ENCODE measurements at places on chromosomes 6 and 20.

DNA sequence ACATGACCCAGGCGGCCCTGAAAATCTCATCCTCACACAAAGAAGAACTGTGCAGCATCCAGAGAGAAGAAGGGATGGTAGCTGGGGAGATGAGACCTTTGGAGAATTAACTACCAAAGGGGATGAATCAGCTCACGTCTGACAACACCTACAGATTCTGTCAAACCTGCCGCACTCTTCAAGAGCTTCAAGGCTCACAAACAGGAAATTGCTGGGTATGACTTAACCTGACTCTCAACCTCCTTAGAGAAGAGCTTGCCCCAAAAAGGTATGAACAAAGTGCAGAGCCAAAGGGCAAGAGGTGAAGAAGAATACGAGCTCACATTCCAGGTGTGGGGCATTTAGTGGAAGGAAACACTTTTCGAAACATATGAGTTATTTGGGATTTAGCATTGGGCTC is 139.8 kb downstream of the BACH2 start:
- DNase-seq: peak; percentile 51

GRCh38 chr6:32761072-32761471 is 2.3 kb downstream of the HLA-DQB2 start:
- DNase-seq: no peak

DNA sequence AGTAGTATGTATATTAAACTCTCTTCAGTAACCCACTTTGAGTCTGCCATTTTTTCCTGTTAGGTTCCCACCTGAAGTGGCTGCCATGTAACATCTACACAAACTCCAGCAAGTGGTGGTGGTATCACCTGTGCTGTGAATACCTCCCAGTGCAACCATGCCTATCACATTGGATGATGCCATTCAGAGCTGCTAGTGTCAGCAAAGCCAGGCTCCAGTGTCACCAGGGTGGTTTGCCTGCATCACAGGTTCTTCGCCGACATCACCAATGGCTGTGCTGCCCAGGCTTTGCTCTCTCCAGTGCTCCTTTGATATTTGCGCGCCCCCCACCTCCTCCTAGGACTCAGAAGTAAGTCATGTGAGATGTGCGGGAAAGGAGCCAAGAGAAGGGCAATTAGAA is 162.6 kb upstream of the FOXA2 start:
- no peak for DNase-seq

DNA sequence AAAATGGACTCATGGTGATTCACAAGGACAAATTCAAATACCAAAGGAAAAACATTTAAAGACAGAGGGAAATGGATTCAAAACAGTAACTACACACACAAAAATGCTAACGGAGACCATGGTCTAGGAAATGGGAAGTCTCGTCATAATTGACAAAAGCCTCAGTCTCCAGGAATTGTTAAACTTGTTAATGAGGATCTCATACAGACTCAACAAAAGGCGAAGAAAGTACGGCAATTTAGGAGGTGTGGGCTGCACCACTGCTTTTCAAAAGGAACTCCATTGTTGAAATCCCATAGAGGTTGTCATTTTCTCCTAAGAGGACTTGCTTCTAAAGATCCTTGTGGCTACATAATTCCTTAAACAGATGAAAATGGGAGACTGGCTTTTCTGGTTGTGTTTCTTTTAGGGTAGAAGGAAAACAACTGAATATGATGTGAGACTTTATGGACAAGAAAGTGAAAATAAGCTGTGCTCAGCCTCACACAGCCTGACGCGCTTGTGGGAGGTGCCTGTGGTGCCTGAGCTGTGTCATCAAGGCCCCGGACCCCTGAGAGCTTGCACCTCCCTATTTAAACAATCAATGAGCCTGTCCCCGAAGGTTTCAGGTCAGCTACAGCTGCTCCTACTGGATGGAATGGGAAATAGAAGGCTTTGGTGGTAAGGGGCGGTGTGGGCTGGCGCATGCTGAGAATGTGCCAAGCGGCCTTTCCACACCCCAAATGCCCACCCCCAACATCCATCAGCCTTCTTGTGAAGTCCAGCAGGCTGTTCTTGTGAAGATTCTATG is 2.5 kb upstream of the CLDN20 start:
- no peak for DNase-seq

- DNase-seq: no peak
These were observed 10.6 kb upstream of the BAK1 start for GRCh38 chr6:33590531-33591198.

DNA sequence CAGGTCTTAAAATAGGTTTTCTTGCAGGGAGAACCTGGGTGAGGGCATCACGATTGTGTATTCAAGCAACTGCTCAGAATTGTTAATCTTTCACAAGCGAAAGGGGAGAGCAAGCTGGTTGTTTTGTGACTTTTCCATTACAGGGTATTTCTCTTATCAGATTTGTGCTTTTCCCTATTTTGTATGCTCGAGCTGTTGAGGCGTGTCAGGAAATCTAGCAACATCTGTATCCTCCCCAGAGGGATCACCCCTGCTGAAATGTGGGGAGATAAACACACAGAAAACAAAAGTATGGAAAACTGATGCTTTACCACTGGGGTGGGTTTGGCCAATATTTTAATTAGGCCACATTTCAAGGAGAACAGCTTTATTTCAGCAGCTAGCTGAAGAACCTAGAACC is 187.0 kb downstream of the DTNBP1 start:
- DNase-seq: no peak

- DNase-seq: no peak
These were observed 11.0 kb downstream of the PTCHD4 start for GRCh38 chr6:48099713-48100587.

GRCh38 chr6:85419046-85419759 is 30.7 kb upstream of the NT5E start:
- no peak for DNase-seq

GRCh38 chr6:165920896-165921671 is 246.6 kb downstream of the TBXT start:
- no peak for DNase-seq

DNA sequence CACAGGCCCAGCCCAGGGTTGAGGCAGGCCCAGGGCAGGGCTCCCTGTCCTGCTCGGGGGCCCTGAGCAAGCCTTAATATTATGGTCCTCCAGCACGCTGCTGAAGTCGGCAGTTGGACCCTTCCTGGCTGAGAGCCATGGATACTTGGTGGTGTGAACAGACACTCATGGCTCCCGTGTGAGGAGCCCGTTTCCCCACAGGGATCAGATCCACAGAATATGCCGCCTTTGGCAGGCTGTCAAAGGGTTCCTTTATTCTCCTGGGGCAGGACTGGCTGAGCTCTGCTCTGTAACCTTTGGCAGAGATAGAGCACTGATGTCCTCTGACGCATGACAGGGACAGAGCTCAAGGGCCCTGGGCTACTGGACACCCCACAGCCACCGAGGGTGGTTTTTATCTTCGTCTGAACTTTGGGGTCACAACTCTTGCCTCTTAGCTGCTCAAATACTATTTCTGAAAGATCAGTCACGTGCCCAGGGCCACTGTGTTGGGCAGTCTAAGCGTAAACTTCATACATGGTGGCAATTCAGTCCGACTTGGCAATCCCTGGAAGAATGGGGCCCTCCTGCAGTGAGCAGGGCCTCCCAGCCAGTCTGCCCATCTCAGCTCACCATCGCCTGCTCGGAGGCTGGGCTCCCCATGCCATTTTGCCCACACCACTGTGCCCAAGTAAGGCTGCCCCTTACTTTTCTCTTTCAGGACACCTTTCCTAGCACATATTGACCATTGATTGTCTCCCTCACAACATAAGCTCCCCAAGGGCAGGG is 49.1 kb downstream of the TTI1 start:
- DNase-seq: no peak

DNA sequence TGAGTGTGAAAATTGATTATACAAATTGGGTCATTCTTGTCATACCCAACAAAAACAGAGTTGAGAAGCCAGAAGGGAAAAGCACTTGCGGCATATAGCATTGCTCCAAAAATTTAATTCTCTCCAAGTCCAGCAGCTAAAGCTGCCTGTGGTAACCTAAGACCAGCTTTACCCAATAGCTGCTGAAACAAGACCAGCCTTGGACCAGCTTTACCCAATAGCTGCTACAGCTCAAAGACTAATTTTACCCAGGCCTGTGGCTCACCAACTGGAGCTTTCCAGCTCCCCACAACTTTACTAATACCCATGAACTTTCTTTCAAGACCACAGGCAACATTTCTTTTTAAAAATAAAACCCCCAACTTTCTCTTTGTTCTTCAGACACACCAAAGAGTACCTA is 32.8 kb upstream of the ZNF133 start:
- DNase-seq: no peak

DNA sequence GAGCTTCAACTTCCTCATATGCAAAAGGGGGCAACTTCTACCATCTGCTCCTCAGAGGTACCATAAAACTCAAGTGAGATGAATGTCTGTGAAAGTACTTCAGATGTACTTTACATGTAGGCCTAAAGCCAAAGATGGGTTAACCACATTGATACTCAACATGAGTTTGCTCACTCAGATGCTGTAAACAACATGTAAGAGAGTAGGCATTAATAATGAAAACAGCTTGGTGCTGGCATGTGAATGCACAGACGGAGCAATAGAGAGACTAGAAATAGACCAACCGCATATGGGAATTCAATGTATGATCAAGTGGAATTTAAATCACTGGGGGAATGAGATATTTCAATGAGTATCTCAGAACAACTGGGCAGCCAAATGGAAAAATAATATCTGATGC is 143.8 kb upstream of the CDYL start:
- no peak for DNase-seq

DNA sequence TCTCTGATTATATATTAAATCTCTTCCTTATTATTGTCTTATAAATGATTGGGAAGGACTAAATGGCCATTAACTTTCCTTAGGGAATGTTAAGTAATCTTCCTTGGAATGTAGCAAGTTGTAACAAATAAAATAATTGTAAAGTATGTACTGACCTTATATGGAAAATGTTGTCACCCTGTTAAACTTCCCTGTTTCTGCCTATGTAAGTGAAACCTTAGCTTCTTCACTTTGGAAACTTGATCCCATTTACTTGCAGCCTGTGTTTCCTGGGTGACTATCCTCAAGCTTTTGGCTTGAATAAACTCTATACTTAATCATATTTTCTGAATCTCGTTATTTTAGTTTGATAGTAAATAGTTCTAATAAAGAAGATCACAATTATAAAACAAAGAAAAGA is 519.5 kb upstream of the PTCHD4 start:
- DNase-seq: no peak

GRCh38 chr6:41404182-41404845 is 68.9 kb downstream of the NCR2 start:
- DNase-seq: no peak

GRCh38 chr20:22473293-22473692 is 111.1 kb downstream of the FOXA2 start:
- DNase-seq: no peak

DNA sequence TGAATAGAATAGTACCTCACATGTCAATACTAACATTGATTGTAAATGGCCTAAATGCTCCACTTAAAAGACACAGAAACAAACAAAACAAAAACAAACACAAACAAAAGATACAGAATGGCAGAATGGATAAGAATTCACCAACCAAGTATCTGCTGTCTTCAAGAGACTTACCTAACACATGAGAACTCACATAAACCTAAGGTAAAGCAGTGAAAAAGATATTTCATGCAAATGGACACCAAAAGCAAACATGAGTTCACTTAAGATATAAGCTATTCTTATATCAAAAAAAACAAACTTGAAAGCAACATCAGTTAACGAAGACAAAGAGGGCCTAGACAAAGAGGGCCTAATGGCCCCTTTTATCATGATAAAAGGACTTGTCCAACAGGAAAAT is 47.3 kb upstream of the ZNF133 start:
- no peak for DNase-seq

DNA sequence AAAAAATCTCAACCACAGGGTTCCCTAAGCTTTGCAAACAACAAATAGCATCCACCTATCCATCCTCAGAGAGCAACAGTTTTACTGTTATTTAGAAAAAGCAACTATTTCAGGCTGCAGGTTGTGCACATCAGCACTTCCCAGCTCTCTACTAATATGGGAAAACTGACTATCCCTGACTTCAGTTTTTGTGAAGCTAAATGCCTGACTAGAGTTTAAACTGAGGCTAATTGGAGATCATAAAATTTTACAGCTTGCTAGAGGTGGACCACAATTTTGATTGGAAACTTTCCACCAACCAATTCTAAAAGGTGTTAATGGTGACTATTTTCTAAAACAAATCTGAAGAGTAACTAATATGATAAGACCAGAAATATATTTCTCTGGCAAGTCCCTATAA is 36.9 kb downstream of the HLA-DMB start:
- no peak for DNase-seq

DNA sequence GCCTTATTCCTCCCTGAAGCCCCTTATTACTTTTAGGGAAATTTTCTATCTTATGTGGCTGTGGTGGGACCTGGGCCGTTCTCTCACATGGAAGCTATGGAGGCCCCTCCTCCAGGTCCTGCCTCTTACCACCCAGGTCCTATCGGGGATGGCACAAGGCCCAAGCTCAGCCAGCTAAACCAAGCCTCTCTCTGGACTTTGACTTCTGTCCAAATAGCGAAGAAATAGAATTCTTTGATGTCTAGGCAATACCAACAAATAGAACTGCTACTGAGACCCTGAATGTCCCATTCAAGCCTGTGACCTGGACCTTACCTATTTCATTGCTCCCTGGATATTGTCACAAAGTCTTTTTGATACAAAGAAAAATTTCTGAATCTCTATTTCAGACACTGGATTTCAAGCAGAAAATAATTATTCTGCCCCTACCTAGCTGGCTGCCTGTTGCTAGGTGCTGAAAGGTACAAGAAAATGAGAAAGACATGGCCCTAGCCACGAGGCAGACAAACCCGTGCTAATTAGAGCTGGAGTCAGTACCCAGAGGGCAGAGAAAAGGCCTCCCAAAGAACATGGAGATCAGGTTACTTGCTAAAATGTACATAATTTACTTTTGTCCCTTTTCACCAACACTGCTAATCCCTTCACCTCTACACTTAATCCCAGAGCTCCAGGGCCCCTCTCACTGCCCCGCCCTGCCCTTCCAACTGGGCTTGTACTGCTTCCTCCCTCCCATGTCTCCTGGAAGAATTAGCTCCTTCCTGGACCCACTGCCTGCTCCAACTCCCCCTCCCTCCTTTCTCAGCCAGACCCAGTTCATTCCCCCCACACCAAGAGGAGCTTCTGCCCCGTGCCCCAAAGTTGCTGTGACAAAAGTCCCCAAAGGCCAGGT is 15.5 kb upstream of the NNAT start:
- DNase-seq: no peak

GRCh38 chr6:113276601-113277000 is 580.5 kb upstream of the MARCKS start:
- DNase-seq: no peak

GRCh38 chr6:85010865-85011264 is 246.5 kb upstream of the TBX18 start:
- DNase-seq: no peak
